ENCODE measurements at places on chromosomes 5 and 9. TPM values are rescaled to one million over a fixed set of nuclear protein-coding genes. Genes with fewer than 3 reads are reported as not detected.

The PCDHGA7 gene
- total RNA-seq, result 11.8 TPM

DNA sequence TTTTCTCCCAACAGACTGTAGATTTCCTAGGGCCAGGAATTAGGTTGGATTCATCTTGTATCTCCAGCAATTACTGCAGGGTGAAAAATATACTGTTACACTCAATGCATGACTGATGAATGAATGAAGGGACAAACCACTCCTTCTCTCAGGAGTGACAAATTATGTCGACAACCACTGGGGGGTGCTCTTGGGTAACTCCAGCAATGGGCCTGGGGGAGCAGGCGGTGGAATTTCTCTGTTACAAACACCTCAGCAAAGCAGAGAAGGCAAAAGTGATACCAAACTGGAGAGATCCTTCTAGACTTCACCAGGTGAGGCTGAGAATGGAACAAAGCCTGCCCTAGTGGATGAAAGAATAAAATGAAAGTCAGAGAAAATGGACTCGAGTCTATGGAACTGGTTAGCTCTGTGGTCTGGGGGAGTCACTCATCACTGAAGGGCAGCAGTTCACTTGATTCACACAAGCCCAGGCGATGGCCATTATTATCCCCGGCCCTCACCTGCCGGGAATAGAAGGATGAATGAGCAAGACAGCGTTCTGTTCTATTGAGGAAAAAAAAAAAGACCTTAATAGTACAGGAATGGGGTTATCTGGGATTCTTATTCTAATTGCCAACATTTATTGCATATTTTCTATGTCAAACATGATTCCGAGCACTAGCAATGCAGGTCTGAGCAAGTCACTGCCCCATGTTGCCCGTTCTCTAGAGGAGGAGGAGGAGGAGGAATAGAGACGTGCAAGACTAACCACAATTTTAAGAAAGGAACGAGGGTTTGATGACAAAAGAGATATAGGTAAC lies 341.1 kb downstream of the ASTN2 start:
- no peak for DNase-seq

The PCDHGA4 gene
- 15.6 TPM for total RNA-seq

- no peak for DNase-seq
Observed at GRCh38 chr5:29262339-29263123, 1931.0 kb upstream of the CDH6 start.

DNA sequence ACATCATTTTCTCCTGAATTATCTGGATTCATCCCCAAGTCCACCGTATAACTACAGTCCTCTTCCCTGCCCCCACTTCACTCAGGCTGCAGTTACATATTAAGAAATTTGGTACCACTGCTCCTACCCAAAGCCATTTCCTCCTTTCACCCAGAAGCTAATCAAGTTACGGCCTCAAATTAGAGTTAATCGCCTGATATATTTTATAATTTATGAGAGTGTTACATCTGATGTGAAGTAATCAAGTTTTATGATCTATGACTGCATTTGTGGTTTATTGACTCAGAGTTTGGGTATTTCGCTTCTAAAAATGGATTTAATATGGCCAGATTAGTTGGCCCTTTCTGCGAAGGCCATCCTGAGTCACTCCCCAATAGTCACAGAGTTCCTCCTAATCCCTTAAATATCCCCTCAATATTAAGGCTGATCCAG lies 223.6 kb upstream of the KIF2A start:
- no peak for DNase-seq

DNA sequence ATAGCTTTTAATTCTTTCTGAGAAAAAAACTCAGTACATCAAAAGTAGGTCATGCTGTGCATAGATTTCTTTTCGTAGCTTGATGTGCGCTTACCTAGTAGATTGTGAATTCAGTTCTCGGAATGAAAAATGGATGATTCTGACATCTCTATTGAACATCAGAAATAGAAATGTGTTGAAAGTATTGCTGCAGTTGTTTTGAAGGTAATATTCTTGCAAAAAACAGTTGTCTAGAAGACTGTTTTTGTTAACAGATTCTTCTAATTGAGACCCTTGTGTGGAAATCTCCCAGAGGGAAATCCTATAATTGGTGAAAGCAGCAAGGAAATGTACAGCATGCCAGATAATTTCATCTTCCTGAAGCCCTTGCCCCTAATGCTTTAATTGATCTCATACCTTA lies 54.5 kb downstream of the MACIR start:
- no peak for DNase-seq

Measured in cardiac septum (tissue), 1 donor.